Upper lobe of right lung (tissue), 1 donor: ENCODE measurements at places on chromosomes 16 and 17. TPM values are rescaled to one million over a fixed set of nuclear protein-coding genes. Genes with fewer than 3 reads are reported as not detected.

DNA sequence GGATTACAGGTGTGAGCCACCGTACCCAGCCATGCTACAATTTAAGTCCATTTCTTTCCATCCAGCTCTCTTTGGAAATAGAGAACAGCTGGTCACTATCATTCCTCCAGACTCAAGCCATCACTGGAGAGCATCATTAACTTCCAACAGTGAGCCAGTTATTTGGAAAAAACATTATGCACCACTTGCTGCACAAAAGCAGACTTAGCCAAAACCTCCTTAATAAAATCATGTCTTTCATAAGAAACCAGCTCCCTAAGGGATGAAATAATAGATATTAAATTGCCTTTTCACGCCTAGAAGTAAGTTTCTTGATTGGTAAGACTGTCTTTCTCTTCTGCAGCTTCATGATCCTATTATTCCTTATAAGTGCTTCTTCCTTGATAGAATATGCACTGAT is 17.9 kb downstream of the SLC39A11 start:
- H3K4me3 ChIP-seq: no peak overlapping the region
- no peak overlapping the region for H3K27ac ChIP-seq
- no peaks in the 10 kb centered on the region for H3K4me1 ChIP-seq
- peaks cover 5% of the 10 kb centered on the region for H3K36me3 ChIP-seq

GRCh38 chr17:34930283-34930682 is 31.0 kb downstream of the CCT6B start:
- H3K4me1 ChIP-seq: no peaks in the 10 kb centered on the region
- H3K36me3 ChIP-seq: no peaks in the 10 kb centered on the region
- no peak overlapping the region for H3K4me3 ChIP-seq
- H3K27ac ChIP-seq: no peak overlapping the region
- DNase-seq: no peak

DNA sequence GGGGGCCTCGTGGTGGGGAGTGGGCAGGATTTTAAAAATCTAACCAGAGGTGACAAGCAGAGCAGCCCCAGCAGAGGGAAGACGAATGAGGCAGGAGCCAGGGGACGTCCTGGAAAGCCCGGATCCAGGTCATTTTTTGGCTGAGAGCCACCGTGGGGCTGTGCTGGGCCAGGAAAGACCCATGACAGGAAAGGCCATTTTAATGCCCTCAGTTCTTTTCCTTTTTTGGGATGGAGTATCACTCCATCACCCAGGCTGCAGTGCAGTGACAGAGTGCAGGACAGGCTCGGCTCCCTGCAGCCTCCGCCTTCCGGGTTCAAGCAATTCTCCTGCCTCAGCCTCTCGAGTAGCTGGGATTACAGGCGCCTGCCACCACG is 30.5 kb upstream of the JPH3 start:
- H3K36me3 ChIP-seq: no peaks in the 10 kb centered on the region
- H3K27me3 ChIP-seq: no peaks in the 10 kb centered on the region
- H3K4me3 ChIP-seq: no peak overlapping the region
- no peak for DNase-seq
- H3K27ac ChIP-seq: peak overlapping the region; percentile 67

DNA sequence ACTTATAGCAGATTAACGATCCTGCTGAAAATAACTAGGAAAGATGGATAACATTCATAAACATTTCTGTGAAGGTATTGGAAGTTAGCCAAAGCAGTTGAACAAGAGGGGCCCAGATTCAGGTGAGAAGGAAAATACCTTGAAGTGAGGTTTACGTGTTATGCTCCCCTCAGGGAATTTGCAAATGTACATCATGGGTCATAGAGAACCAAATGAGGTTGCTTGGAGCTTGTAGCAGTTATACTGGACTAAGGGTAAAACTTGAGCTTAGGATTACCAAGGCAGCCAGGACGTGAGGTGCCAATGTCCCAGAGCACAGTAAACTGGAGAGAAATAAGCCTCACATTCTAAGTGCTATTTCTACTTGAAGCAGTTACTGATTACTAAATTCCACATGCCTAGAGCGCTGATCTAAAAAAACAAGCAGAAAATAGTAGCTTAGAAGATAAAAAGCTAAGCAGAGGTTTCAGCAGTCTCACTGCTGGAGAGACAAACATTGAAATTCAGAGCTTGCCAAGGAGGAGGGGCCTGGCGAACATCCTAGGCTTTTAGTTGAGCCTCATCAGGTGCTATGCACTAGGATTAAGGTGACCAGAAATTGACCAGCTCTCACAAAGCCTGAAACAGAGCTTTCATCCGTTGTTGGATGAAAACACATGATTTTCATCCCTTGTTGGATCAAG is 136.7 kb upstream of the FAM20A start:
- H3K4me1 ChIP-seq: peaks cover 8% of the 10 kb centered on the region
- H3K27me3 ChIP-seq: no peaks in the 10 kb centered on the region
- H3K4me3 ChIP-seq: no peak overlapping the region
- no peak overlapping the region for H3K27ac ChIP-seq

The EMP2 gene
- total RNA-seq: 726 TPM

The MPV17L gene
- total RNA-seq: 1.6 TPM

The TBC1D24 gene
- 43.7 TPM for total RNA-seq

GRCh38 chr16:58378401-58378800 is 13.9 kb upstream of the GINS3 start:
- no peaks in the 10 kb centered on the region for H3K36me3 ChIP-seq
- no peaks in the 10 kb centered on the region for H3K27me3 ChIP-seq
- no peak overlapping the region for H3K4me3 ChIP-seq
- no peak for DNase-seq
- no peak overlapping the region for H3K27ac ChIP-seq

The AMZ2 gene
- 50.5 TPM for total RNA-seq

DNA sequence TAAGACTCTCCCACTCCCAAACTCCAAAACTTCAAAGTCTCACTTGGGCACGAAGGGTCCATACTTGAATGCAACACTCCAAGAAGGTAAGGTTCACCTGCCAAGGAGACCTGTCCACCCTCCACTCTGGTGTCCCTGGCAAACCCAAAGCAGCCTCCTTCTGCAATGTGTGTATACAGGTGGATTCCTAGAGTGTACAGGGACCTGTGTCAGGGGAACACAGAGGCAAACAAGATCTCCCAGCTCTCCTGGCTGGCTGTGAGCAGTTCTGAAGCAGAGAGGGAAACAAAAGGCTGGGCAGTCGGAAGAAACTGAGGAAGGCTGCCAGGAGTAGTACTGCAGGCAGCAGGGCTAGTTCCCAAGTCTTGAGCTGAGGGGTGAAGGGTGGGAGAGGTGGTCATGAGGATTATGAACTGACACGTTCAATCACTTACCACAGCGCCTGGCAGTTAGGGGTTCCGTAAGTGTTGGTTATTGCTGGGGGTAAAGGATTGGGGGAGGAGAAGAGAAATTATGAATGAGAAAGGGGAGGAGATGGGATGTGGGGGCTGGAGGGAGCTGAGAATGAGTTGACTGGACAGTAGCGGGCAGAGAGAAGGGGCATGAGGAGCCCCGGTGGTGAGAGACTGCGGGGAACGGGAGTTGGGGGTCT is 795 bp downstream of the KCTD13 start:
- H3K27ac ChIP-seq: peak overlapping the region; percentile 90
- H3K4me3 ChIP-seq: peak overlapping the region; percentile 97
- H3K36me3 ChIP-seq: peaks cover 28% of the 10 kb centered on the region
- no peaks in the 10 kb centered on the region for H3K27me3 ChIP-seq
- peak; percentile 41 for DNase-seq
- peaks cover 20% of the 10 kb centered on the region for H3K4me1 ChIP-seq
